GM03348 (cell line): ENCODE measurements at places on chromosomes 16 and 17.

GRCh38 chr17:7987112-7987893 lies 15.1 kb upstream of the GUCY2D start:
- peak; percentile 45 for DNase-seq

DNA sequence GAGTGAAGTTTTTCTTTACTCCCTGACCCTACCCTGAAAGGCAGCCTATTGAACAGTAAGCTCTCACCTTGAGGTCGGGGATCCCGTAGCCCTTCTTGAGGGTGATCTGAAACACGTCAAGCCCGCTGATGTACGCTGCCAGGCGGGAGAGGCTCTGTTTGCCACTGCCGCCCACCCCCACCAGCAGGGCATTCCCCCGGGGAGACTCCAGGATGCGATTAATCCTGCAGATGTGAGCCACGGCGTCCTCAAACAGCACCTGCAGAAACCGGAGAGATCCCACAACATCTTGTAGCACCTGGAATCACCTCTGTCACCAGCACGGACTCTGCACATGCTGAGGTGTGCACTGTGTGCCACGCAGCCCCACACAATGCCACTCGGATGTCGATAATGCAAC lies 96.8 kb downstream of the PGS1 start:
- DNase-seq = no peak

- DNase-seq = no peak
Measured at GRCh38 chr17:77899498-77899897, 59.0 kb upstream of the TNRC6C start.

GRCh38 chr16:14366974-14367707 lies 262.9 kb downstream of the PARN start:
- no peak for DNase-seq

- DNase-seq = no peak
Measured at GRCh38 chr17:34163123-34163522, 92.0 kb upstream of the CCL2 start.

GRCh38 chr17:65918500-65918899 lies 273.4 kb downstream of the CEP112 start:
- peak; percentile 18 for DNase-seq

- peak; percentile 63 for DNase-seq
Measured at GRCh38 chr17:8463099-8463498, 27.4 kb downstream of the NDEL1 start.

GRCh38 chr17:77632619-77633018 lies 325.9 kb upstream of the TNRC6C start:
- DNase-seq = no peak

- DNase-seq = peak; percentile 13
Measured at GRCh38 chr17:54901230-54901822, 674 bp downstream of the TOM1L1 start.

GRCh38 chr17:41777574-41778188 lies 8.8 kb downstream of the JUP start:
- DNase-seq = peak; percentile 82

GRCh38 chr16:56801762-56802161 lies 63.2 kb upstream of the SLC12A3 start:
- DNase-seq = no peak

DNA sequence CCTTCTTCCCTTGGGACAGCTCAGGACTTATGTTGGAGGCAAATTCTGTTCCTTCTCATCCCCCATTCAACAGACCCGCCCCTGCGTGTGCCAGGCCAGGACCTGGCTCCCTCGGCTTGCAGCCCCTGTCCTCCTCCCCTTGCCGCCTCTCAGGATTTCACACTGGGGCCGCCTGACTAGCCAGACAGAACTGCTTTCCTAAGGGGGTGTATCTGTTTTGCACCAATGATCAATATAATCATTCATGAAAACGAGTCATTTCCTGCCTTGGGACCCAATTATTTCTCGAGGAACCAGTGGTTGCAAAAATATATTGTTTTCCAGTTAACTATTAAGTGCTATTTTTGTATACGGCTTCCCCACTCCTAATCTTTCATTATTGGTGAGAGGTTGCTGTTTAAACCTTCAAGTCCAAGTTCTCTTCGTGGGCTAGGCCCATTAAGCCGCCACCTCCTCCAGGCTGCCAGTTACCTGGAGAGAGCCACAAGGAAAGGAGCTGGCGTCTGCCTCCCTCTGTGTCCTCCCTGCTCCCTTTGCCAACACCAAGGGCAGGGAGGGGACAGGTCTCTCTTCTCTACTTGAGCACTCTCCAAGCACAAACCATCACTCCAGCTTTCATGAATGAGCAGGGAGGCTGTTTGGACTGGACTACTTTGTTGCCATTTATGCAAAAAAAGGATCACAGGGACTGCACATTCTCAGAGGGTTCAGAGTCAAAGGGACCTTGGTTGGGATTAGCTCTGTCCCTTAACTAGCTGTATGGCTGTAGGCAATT lies 8.9 kb downstream of the DCAKD start:
- DNase-seq = no peak

GRCh38 chr16:84631886-84632285 lies 14.0 kb upstream of the COTL1 start:
- no peak for DNase-seq

DNA sequence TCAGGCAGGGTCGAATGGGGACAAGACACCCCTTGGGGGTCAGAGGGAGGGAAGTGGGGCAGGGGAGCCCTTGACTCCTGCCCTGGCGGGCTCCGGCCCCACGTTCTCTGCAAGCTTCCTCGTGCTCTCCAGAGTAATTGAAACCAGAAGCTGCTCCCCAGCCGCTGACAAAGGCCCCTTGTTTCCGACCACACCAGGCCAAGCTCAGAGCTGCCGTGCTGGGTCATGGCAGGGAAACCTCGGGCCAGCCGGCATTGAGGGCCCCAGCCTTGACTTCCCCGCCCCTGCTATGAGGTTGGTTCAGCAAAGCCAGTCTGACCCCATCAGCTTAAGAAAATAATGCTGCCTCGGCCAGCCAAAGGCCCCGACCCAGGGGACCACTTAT lies 43.3 kb downstream of the TIMM22 start:
- no peak for DNase-seq

GRCh38 chr16:56048425-56049105 lies 142.7 kb upstream of the GNAO1 start:
- DNase-seq = no peak

GRCh38 chr17:79461041-79461440 lies 149.8 kb downstream of the RBFOX3 start:
- DNase-seq = peak; percentile 51

- no peak for DNase-seq
Measured at GRCh38 chr16:324451-325334, 27.8 kb downstream of the AXIN1 start.

DNA sequence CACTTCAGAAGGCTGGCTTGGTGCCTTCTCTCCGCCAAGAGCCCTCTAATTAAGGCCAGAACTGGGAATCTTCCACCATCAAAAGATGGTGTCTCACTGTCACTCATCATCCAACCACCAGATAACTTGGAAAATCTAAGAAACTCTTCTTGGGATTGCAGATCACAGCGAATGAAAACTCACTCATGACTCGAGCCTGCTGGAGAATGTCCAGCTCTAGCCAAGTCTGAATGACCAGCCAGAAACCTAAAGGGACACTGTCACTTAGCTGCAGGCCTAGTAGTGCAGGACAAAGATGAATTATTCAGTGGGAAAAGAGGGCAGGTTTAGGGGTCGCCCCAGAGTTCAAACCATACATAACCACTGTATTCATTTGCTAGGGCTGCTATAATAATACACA lies 107.8 kb downstream of the XYLT1 start:
- DNase-seq = no peak

DNA sequence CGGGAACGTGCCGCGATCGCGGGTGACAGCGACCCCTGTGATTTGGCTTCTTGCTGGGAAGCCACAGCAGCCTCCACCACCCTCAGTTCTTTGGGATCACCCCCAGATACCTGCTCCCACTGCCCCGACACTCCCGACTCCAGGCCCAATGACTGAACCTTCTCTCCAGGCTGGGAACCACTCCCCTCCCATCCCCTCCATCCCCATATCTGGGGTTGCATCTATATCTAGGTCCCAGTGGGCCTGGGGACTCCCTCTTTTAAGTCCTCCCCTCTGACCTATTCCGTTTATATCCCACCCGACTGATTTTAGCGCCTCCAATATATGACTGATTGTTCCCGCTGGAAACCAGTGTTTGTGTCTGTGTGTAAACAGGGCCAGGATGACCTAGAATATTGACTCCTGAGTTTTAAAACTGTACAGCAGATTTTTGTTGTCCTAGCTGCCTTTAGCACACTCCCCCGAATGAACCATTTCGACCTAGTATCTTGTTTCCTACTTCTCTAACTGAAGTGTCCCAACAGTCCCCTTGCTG lies 667 bp downstream of the PSMD3 start:
- peak; percentile 28 for DNase-seq

- no peak for DNase-seq
Measured at GRCh38 chr17:965311-965989, 14.1 kb downstream of the NXN start.

- no peak for DNase-seq
Measured at GRCh38 chr17:62888148-62888547, 77.9 kb upstream of the TANC2 start.

DNA sequence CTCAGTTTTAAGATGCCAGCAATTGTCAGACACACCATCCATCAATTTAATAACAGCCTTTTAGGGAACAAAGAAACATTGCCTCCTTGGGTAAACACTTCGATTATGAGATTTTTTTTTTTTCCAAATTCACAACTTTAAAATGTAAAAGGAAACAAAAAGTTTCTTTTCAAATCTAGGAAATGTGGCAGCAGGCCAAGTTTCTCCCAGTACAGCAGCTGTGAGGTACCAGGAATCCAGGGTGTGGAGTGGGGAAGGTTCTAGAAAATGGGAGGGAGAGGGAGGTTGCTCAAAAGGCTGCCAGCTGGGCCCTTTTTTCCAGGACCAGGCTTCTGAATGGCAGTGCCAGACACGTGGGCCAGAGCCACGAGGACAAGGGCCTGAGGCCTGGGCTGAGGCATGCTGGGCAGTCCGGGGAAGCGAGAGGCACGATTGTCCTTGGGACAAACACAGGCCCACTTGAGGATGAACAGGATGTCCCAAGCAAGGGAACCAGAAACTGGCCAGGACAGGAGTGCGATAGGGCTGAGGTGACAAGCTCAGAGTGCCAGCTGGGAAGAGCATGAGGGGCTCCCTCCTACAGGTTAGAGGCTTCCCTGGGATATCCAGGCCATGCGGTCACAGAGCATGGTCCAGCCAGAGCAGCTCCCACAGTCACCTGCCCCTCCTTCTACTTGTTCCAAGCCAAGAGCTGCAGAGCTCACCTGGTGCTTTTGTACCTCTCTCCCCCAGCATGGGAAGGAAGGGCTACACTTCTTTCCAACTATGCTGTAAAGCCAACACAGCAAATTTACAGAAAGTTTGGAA lies 215.1 kb downstream of the KATNIP start:
- DNase-seq = no peak

DNA sequence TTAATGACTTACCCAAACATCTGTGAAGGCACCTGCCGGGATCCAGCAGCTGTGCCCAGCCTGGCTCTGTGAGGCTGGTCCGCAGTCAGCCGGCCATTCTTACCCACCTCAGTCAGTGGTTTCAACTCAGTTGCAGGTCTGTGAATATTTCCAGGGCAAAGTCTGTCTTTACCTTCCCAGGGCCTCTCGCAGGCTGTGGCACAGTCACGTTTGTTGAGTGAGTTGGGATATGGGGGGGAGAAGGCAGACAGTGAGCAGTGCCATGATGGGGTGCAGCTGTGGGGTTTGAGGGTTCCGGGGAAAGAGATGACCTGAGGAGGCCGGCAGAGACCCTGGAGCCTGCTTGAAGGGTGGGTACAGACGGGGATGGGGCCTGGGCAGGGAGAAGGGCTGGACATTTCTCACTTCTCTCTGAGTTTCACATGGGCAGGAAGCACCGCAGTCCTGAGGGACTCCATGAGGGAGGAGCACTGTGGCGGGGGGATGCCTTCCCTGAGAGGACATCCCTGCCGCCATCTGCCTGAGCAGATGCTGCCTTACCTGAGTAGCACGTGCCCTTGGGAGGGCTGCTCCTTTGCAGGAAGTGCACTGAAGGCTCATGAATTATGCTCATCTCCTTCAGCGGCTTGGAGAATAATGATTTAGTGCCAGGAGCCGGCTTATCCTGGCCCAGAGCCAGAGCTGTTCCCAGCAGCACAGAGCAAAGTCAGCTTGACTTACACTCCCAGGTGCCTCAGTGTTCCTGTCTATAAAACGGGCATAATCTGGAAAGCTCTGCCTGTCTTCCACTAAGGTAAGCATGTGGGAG lies 48.1 kb downstream of the KSR1 start:
- no peak for DNase-seq

DNA sequence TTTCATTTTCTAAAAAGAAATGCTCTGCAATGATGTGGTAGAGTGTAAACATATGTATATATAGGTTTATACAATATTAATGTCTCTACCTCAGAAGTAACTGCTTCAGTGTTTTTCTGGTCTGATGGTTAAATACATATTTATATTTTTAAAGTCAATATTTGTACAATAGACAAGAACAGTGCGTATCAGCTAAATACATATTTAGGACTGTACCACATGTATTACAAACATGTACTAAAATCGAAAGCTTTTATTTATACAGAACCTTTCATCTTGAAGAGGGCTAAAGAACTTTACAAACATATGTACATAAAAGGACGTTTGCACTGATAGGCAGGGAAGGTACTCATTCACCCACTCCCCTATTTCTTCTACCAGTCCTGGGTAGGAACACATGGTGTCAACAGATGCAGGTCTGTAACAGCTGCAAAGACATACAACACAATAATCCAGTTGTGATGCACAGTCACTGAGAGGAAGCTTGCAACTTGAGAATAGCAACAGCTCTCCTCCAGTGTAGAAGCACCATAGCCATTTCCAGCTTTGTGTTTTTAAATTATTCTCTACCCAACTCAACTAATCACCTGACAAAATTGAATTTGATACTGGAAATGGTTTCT lies 206.9 kb upstream of the C17orf78 start:
- DNase-seq = no peak

- no peak for DNase-seq
Measured at GRCh38 chr16:28879261-28879840, 1.1 kb downstream of the ATP2A1 start.

DNA sequence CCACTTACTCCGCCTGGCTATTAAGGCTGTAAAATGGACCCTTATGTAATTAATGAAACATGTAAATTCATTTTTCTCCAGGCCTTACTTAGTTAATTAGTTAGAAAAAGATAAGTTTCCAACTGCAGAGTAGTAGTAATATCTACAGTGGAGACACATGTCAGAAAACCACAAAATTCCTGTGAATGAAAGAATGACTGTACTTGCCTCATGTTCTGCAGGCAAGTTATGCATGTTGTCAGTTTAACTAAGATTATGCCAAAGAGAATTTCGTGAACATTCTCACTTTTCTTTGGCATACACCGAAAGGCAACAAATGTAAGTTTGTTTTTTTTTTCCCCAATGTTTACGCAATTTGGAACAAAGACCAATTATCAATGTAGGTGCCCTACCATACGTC lies 16.8 kb upstream of the CCL1 start:
- DNase-seq = no peak

- DNase-seq = peak; percentile 2
Measured at GRCh38 chr17:45197108-45197507, 24.6 kb upstream of the FMNL1 start.

- DNase-seq = no peak
Measured at GRCh38 chr17:80116921-80117380, 15.6 kb downstream of the GAA start.
